ENCODE measurements at places on chromosomes 5 and 9.

GRCh38 chr5:165527577-165527976 is 2022.2 kb downstream of the MAT2B start:
- DNase-seq: no peak

DNA sequence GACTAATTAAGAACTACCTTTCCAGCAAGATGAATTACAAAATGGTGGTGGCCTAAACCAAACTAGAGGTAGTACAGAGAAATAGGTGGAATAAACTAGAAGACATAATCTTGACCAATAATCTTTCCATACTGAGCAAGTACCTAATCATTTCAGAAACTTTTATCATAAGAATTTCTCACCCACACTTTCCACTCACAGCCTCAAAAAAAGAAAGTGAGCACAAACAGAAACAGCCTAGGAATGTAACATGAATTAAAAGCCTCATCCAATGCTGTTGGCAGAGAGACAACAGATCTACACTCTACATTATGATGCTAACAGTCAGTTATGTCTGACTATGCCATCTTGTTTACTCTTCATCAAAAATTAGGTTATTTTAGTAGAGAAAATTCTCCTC is 1.3 kb downstream of the RNF38 start:
- DNase-seq: no peak

DNA sequence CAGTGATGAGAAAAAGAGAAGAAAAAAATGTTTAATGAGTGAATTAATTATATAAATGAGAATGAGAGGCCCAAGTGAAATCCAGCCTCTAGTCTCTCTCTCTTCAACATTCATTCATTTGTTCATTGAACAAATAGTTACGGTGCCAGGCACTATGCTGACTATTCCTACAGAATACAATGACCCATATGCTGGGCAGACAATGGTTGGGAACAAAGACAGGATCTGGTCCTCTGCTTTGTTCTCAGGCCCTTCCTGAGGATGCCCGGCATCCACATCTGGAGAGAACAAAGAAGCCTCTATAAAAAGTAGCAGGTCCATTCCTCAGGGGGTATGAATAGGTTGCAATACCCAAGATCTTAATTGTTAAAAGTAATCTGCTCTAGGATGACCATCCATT is 6.9 kb downstream of the ADAM19 start:
- DNase-seq: no peak

DNA sequence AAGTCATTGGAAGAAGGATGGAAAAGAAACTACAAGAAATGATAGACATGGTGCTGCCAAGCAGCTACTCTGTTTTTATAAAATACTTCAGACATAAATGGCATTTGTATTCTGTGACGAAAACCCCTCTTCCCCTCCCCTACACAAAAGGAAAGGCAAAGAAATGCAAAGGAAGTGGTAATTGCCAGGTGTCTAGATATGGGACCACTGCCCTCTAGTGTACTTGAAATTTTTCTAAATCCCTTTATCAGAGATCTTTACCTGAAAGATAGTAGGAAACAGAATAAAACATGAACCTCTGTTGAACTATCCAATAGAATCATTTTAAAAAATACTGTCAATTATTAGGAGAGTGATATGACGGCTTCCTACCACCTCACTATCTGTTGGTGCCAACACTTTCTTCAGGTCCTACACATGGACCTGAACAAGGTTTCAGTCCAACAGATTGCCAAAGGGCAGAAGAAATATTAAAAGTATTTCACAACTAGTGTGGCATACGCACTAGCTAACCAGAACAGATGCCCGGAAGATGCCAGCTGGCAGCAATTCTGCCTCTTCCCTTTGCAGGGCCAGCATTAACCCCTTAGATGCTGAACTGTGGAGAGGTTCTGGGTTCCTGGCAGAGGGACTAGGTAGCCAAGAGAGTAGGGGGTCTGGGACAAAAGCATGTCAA is 104.1 kb downstream of the TSSK1B start:
- no peak for DNase-seq

DNA sequence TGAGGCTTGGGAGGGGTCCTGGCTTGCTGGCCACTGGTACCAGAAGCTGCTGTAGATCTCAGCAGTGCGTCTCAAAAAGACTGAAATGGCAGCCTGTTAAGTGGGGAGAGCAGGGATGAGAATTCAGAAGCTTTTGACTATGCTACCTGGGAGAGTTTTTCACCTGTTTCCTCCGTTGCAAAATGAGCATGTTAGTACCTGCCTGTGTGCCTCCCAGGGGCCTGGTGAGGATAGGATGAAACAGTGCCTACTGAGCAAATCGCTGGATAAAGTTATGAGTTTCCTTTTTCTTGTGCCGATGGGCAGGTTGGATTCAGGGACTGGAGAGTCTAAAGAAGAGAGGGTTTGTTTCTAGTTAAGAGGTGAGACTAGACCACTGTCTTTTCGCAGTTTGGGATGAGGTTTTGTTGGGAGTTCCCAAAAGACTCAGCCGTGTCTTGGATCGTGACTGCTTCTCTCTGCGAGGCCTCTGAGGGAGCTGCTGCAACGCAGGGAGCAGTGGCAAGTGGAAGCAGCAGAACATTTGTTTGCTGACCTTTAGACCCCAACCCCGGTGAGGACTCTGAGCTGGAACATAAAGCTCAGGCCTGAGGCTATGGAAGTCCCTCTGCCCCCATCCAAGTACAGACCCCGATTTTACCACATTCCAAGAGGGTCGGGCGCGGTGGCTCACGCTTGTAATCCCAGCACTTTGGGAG is 1.4 kb downstream of the RALGPS1 start:
- DNase-seq: no peak

DNA sequence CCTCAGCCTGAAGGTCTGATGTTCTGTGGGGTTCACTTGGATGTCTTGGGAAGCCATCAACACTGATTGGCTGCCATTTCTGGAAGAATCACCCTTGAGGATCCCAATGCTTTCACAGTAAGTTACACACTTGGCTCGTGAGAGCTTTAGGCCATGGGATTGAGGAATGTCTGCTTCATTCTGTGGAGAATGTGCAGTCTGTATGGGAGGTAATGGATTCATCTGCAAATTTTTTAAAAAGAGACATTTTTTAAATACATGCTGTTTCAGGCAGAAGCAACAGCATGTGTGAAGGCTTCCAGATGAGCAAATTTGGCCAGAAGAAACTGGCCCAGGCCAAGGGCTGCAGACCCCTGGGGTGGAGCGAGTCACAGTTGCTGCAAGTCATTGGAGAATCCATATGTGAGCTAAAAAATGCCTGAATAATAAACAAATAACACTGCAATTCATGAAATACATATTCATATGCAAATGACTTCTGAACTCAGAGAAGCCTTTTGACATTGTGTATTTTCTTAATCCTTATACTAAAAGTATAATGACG is 146.3 kb upstream of the RASEF start:
- no peak for DNase-seq

- DNase-seq: no peak
Observed at GRCh38 chr5:159342840-159343239, 12.6 kb upstream of the IL12B start.

DNA sequence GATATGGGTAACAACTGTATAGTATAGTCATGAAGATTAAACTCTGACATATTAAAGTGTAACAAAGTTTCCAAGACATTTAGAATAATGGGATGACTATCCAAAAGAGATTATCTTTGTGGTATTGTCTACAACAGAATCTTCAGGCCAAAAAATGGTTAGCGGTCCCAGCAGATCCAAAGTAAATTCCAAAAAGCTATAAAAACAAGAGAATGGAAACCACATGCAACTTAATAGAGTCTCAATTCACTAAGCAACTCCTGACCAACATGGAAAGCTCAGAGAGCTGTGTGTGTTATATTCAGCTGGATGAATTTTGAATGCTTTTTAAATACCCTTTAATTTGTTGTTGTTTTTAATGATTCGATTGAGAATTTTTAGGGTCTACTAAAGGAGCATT is 688.2 kb downstream of the CETN3 start:
- DNase-seq: no peak

- DNase-seq: no peak
Observed at GRCh38 chr5:66660396-66660795, 64.2 kb downstream of the MAST4 start.

GRCh38 chr5:598564-598890 is 13.6 kb upstream of the CEP72 start:
- peak; percentile 11 for DNase-seq

- DNase-seq: no peak
Observed at GRCh38 chr9:129322022-129322621, 144.1 kb upstream of the IER5L start.

DNA sequence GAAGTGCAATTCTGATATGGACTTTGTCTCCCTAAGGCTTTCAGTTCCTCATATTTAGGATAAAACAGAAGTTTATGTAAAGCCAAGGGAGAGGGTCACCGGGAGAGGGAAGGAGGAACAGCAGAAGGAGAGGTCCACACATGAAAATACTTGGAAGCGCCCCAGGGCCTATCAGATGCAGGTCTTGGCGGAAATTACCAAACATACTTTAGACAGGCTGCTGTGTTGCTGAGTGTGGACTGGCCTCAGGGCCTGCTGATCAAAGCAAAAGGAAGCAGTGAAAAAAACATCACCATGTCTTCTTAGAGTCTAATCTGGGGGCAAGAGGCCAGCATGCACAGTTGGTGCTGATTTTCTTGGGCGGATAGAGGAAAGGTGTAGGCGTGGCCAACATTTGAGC is 14.1 kb upstream of the NTRK2 start:
- no peak for DNase-seq

DNA sequence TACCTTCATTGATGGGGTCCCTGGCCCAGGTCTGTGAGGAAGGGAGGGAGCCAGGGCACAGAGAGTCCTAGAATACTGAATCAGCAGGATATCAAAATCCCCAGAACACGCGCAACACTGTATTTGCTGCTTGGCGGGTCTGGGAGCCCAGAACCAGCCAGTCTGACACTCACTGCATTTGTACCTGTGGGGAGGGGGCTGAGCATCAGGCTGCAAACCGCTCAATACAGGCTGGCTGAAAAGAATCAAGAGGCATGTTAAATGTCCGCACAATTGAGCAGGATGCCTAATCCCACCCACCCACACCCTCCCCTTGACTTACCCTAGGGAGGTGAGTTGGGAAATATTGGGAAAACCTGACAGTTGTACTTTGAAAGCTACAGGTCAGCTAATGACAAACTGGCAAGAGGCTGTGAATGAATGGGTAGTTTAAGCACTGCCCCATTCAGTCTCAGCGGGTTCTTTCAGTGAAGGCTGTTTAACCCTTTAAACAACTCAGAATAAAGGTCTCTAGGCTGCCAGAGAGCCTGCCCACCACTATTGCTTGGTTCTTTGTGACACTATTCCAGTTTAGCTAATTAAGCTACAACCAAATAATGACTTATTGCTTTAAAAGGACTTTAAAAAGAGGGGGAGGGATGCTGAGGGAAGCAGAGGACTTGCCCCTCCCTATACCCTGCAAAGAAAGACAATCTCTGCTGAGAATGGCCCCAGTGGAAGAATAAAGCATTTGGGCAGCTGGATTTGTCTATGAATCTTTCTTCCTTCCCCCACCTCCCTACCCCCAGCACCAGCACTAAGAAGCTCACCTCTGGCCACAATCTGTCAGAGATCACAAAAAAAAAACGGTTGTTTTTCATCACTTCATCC is 5.0 kb downstream of the SPRY4 start:
- DNase-seq: no peak

DNA sequence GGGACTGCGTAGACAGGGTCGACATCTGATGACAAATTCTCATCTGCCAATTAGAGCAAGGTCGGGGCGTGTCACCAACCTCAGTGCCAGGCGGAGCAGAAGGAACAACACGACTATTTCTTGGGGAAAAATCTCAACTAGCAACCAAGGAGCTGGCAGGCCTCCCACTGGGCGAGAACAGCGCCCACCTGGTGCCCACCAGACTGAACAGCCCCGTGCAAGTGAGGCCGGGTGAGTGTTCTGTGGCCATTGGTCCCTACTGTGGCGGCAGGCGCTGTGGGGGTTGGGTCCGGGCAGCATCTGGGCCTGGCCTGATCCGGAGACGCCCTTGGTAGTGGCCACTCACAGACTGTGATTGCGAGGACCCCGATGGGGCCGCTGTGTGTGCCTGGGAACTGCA is 11.5 kb downstream of the NOTCH1 start:
- DNase-seq: no peak

DNA sequence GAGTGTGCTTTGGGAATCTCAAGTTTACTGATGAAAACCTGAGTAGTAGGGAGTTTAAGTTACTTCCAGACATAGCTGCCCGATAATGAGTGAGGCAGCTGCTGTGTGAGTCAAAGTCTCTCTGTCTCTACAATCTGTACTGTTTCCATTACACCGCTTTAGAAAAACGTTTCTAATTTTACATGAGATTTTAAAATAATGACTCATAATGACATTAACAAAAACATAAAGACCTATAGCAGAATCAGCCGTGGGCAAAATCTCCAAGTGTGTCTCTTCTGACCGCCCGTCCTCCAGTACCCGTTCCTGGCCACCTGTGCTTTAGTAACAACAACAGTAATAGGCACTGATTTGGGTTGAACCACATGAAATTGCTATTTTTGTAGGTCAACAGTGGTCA is 69.6 kb upstream of the PRRC1 start:
- DNase-seq: no peak

- no peak for DNase-seq
Observed at GRCh38 chr9:126754436-126755316, 50.2 kb upstream of the ZBTB43 start.

GRCh38 chr5:38562444-38563210 is 6.2 kb upstream of the LIFR start:
- no peak for DNase-seq

DNA sequence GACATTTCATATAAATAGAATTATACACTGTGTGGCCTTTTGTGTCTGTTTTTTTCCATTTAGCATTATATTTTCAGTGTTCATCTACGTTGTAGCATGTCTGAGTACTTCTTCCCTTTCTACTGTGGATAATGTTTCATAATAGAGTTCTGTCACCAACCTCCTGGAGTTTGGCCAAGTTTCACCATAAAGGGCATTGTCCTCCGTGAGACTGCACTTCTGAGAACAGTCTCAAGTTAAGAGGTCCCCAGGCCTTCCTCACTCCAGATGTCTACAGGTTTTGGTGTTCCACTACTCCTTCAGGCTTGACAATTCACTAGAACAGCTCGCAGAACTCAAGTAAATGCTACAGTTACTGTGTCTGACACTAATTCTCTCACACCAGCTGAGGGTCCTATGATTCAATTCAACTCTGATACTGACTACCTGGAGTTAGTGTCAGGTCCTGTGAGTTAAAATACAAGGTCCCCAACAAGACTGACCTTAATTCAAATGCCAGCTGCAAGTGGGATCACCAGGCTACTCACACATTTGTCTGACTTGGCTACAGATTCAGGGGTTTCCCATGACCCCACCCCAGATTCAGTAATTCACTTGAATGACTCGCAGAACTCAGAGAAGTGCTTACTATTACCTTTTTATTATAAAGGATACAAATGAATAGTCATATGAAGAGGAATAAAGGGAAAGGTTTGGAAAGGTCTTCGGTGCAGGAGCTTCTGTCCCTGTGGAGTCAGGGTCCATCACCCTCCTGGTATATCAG is 31.1 kb downstream of the SLC35A4 start:
- DNase-seq: no peak

Measured in CD4-positive, alpha-beta T cell (primary cell).